ENCODE measurements at places on chromosomes 5 and 9.

DNA sequence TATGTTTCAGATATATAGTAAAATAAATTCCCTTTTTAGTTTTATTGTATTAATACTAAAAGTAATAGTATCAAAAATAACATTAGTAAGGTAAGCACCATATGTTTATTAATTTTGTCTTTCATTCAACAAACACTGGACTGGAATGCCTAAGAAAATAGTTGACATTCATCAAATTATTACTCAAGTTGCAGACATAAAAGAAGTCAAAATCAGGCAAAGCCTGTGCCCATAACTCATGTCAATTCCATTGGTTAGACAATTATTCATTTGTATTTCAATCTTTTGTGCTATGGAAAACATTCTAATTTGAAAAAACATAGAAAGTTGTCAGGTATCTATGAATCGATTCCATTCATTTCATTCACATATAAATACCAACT lies 158.9 kb downstream of the CEMIP2 start:
- no peaks in the 10 kb centered on the region for H3K27me3 ChIP-seq
- H3K4me3 ChIP-seq = no peak overlapping the region
- H3K4me1 ChIP-seq = no peaks in the 10 kb centered on the region
- H3K27ac ChIP-seq = no peak overlapping the region

DNA sequence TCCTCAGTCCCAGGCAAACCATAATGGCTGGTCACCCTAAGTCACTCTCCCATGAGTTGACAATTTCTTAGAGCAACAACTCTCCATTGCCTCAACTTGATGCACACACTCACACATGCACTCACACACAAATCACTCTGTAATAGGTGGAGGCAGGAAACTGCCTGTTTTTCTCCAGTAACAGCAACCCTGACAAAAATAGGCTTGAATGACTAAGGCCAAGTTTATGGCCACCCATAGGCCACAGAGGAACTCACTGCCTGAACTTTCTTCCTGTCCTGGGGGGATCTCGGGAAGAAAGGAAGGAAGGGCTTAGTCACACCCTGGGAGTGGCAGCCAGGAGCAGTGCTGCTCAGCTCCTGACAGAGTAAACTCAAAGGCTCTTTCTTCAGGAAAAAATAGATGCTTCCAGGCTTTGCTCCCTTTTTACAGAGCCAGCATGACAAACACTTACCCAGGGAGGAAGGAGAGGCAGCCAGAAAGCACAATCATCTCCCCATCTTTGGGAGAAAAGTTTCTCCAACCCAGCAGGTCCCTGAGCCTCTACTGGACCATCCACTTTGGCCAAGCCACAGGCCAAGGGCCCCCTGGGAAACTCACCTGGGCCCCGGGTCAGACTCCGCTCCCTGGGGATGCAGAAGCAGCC lies 368 bp downstream of the SH3TC2 start:
- H3K4me1 ChIP-seq = peaks cover 5% of the 10 kb centered on the region
- H3K27me3 ChIP-seq = no peaks in the 10 kb centered on the region
- peak overlapping the region; percentile 65 for H3K27ac ChIP-seq
- no peak overlapping the region for H3K4me3 ChIP-seq
- no peaks in the 10 kb centered on the region for H3K36me3 ChIP-seq

- H3K27me3 ChIP-seq = no peaks in the 10 kb centered on the region
- H3K4me1 ChIP-seq = no peaks in the 10 kb centered on the region
- no peak overlapping the region for H3K4me3 ChIP-seq
- no peak overlapping the region for H3K27ac ChIP-seq
These were observed 62.3 kb downstream of the ACER2 start for GRCh38 chr9:19470981-19471650.

GRCh38 chr5:75668977-75669689 lies 48.1 kb downstream of the POC5 start:
- peak overlapping the region; percentile 53 for H3K27ac ChIP-seq
- no peaks in the 10 kb centered on the region for H3K27me3 ChIP-seq
- H3K4me1 ChIP-seq = no peaks in the 10 kb centered on the region
- no peak for DNase-seq
- no peak overlapping the region for H3K4me3 ChIP-seq

DNA sequence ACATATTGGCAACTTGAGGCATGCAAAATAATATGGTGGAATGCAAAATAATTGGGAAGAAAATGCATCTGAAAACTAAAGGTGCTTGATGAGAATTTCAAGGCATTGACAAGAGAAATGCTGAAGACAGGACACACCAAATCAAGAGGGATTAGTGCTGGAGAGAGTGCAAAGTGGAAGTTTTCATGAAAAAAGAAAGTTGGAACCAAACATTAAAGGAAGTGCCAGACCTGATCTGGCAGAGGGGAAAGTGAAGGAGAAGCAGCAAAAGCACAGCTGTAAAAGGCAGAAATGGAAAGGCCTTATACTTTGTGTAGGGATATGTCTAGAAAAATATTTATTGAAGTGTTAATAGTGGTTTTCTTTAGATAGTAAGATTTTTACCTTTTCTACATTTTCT lies 35.3 kb upstream of the FYB1 start:
- no peak for DNase-seq
- H3K27me3 ChIP-seq = no peaks in the 10 kb centered on the region
- H3K27ac ChIP-seq = no peak overlapping the region
- no peak overlapping the region for H3K4me3 ChIP-seq
- H3K4me1 ChIP-seq = no peaks in the 10 kb centered on the region
- no peaks in the 10 kb centered on the region for H3K36me3 ChIP-seq

DNA sequence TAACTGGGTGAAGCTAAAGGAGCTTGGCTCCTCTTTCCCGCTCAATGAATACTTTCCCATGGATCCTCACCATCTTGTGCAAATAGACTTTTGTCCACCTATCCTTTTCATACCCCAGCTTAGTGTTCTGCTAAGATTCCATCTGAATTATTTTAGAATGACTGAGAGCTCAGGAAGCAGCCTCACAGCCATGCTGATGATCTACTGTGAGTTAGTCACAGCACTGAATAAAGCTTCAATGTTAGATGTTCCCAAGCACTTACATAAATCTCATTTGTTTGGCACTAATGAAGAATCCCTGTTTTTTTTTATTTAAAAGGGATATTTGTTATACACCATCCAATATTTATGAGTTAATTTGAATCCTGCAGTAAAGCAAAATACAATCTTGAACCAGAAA lies 317.6 kb upstream of the TRPC7 start:
- H3K27me3 ChIP-seq = no peaks in the 10 kb centered on the region
- H3K4me3 ChIP-seq = no peak overlapping the region
- DNase-seq = no peak
- H3K36me3 ChIP-seq = no peaks in the 10 kb centered on the region

DNA sequence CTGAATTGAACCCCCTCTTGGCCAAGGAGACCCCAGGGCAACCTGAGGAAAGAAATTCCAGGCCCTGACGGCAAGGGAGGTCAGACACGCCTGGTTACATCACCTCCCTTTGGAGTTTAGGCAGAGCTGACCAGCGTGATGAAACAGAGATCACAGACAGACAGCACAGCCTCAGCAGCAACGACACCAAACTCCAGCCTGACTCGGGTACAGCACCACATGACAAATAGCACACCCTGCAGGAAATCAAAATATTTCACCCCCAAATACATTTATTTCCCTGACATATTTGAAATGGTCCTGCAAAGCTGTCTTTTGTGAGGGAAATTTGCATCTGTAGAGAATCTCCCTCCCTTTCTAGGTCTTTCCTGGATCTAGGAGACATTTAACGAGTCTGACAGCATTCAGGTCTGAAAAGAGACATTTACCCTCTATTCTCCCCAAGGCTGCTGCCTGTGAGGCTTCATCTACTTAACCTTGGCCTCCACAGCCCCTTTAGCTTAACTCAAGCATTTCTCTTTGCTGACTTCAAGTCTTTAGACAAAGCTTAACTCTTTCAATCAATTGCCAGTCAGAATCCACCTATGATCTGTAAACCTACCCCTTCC lies 2.6 kb downstream of the QSOX2 start:
- H3K27me3 ChIP-seq = no peaks in the 10 kb centered on the region
- H3K4me3 ChIP-seq = no peak overlapping the region
- no peaks in the 10 kb centered on the region for H3K4me1 ChIP-seq
- no peak for DNase-seq
- no peak overlapping the region for H3K27ac ChIP-seq

- no peak overlapping the region for H3K4me3 ChIP-seq
- DNase-seq = no peak
- H3K36me3 ChIP-seq = no peaks in the 10 kb centered on the region
- H3K4me1 ChIP-seq = no peaks in the 10 kb centered on the region
- no peaks in the 10 kb centered on the region for H3K27me3 ChIP-seq
These were observed 362.8 kb downstream of the MRPS30 start for GRCh38 chr5:45171563-45171962.

- H3K27ac ChIP-seq = no peak overlapping the region
- DNase-seq = no peak
- no peaks in the 10 kb centered on the region for H3K27me3 ChIP-seq
- H3K36me3 ChIP-seq = no peaks in the 10 kb centered on the region
- no peak overlapping the region for H3K4me3 ChIP-seq
These were observed 87.3 kb downstream of the DCP2 start for GRCh38 chr5:113063927-113064326.

DNA sequence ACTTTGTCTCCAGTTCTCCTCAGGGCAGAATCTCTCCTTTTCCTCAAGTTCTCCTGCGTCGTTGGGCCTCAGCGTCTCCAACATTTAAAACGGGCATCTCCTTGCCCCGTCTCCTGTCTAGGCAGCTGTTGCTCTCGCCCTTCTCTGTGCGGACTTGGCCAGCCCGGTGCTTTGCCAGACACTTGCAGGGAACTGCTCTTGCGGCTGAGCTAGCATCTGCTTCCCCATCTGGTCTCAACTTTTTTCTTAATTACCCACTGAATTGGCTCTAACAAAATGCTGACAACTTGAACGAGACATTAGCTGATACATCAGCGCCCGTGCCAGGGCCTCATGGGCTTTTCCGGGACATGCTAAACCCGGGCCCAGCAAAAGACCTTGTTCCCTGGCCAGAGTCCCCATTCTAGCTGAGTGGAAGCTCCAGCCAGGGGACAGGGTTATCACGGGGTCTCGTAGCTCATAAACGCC lies 25.1 kb downstream of the ZNF618 start:
- no peaks in the 10 kb centered on the region for H3K4me1 ChIP-seq
- no peak for DNase-seq
- H3K27me3 ChIP-seq = no peaks in the 10 kb centered on the region
- H3K27ac ChIP-seq = peak overlapping the region; percentile 49
- no peaks in the 10 kb centered on the region for H3K36me3 ChIP-seq

DNA sequence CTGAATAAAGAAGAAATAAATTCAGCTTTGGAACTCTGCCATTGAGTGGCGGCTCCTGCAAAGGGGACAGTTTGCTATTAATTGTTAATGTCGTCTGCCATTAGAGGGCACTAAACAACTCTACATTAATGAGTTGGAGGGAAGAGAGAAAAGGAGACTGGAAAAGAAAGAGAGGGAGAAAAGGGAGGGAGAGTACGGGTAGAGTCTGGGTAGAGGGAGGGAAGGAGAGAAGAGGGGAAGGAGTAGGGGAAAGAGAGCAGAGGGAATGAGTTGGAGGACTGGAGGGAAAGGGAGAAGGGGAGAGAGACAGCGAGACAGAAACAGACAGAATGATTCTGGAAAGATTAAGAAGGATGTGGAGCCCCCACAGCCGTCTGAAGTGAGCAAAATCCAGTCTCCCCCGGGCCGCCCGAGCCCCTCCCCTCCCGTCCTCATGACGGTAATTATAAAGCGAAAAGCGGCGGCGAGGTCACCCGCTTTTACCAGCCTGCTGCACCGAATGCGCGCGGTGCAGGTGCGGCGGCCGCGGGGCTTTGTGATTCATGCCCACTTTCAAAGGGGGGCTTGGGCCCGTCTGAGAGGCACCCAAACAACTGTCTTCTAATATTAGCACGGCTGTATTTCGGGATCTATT lies 1.9 kb upstream of the FST start:
- H3K27me3 ChIP-seq = no peaks in the 10 kb centered on the region
- no peaks in the 10 kb centered on the region for H3K36me3 ChIP-seq
- no peaks in the 10 kb centered on the region for H3K4me1 ChIP-seq
- no peak for DNase-seq

- no peak overlapping the region for H3K27ac ChIP-seq
- H3K4me1 ChIP-seq = no peaks in the 10 kb centered on the region
- no peaks in the 10 kb centered on the region for H3K27me3 ChIP-seq
- no peak for DNase-seq
- no peaks in the 10 kb centered on the region for H3K36me3 ChIP-seq
These were observed 128.4 kb downstream of the DNAH5 start for GRCh38 chr5:13816126-13816525.

GRCh38 chr9:12739014-12739652 lies 35.7 kb upstream of the LURAP1L start:
- no peaks in the 10 kb centered on the region for H3K27me3 ChIP-seq
- no peaks in the 10 kb centered on the region for H3K36me3 ChIP-seq
- H3K4me1 ChIP-seq = no peaks in the 10 kb centered on the region
- no peak overlapping the region for H3K4me3 ChIP-seq

GRCh38 chr5:84430079-84430478 lies 45.4 kb upstream of the EDIL3 start:
- DNase-seq = no peak
- no peak overlapping the region for H3K27ac ChIP-seq
- H3K36me3 ChIP-seq = no peaks in the 10 kb centered on the region
- H3K4me3 ChIP-seq = no peak overlapping the region
- no peaks in the 10 kb centered on the region for H3K4me1 ChIP-seq

DNA sequence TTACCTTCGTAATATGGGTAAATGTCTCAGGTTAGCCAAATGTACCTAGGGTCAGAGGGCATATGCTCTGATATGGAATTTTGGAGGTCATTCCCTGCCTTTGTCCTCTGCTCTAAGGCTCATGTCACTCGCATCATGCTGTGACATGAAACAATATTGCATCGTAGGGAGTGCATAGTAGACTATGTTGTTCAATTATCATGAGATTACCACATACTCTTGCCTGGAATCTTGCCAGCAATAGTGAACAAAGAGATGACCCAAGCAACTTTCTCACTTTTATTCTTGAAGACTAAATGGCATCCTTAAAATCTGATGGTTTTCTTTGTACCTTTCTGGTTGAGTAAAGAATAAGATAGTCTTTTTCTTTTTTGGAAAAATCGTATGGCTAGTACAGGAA lies 27.6 kb downstream of the ZNF462 start:
- no peaks in the 10 kb centered on the region for H3K4me1 ChIP-seq
- no peak for DNase-seq

Data from breast epithelium (tissue), 4 donors.